ENCODE measurements at places on chromosomes 2 and 18. TPM values are rescaled to one million over a fixed set of nuclear protein-coding genes. Genes with fewer than 3 reads are reported as not detected.

CDKL4 gene
- total RNA-seq = 0.97 TPM

LIPG gene
- 1.3 TPM for total RNA-seq

TMEM178A gene
- total RNA-seq = 5.0 TPM

SKA1 gene
- not detected for total RNA-seq

SLC23A3 gene
- 0.42 TPM for total RNA-seq

MC4R gene
- 2.5 TPM for total RNA-seq

DUSP2 gene
- 5.5 TPM for total RNA-seq

DNA sequence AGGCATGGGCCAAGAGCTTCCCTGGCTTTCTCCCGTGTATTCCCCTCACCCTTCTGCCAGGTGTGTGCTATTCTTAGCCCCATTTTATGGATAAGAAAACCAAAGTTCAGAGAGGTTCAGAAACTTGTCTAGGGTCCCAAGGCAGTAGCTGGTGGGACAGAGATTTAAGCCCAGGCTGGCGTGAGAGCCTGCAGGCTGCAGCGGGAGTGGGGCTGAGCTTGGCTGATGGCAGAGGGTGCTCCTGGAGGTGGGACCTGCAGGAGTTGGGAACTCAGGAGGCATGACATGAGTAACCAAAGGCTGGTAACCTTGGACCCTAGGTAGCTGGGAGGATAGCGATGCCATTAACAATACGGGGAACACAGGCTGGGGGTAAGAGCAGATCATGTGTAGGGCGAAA, 87.3 kb upstream of the B3GNT7 start:
- DNase-seq = peak; percentile 53

DNA sequence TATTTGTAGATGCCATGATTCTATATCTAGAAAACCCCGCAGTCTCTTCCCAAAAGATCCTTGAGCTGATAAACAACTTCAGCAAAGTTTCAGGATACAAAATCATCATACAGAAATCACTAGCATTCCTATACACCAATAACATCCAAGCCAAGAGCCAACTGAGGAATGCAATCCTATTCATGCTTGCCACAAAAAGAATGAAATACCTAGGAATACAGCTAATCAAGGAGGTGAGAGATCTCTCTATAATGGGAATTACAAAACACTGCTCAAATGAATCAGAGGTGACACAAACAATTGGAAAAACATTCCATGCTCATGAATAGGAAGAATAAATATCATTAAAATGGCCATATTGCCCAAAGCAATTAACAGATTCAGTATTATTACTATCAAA, 551.4 kb upstream of the SLC39A10 start:
- DNase-seq = no peak

DNA sequence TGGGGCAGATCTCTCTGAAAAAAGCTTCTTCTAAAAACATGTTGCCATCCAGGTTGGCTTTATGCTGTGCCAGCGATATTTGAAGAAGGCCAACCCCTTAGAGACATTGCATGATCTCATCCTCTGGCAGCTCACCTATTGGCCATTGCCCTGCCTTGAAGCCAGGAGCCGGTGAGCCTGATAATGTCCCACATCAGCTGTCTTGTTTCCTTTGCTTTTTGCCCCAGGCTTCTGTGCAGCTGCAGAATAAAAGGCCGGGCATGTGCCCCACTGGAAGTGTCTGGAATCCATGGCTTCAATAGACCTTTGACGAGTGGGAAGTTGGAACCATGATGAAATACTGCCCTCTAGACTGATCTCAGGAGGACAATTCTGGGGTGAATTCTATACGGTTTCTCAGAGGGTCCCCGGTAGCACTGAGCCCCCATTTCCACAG, 523.5 kb upstream of the ZEB2 start:
- DNase-seq = no peak

DNA sequence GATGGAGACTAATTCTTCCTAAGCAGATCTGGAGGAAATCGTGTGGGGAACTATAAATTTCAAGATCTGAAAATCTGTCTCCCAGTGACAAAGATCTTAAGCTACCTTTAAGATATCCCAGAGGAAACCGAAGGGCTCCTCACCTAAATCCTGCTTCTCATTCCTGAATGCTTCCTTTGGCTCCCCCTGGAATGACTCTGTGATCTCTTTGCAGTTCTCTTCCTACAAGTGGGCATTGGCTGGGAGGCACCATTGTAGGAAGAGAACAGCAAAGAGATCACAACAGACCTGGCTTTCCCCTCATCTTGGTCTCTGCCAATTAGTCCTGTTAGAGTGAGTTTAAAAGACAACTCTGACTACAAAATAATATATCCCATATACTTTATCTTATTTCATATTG, 70.0 kb upstream of the KCNH7 start:
- no peak for DNase-seq

- no peak for DNase-seq
These were observed 9.1 kb downstream of the KLF7 start for GRCh38 chr2:207156451-207157161.

GRCh38 chr2:38315707-38316333, 61.3 kb downstream of the ATL2 start:
- no peak for DNase-seq

GRCh38 chr2:134347756-134348155, 93.9 kb downstream of the MGAT5 start:
- no peak for DNase-seq

- DNase-seq = no peak
These were observed 66.5 kb downstream of the SMAD7 start for GRCh38 chr18:48884306-48884705.

- no peak for DNase-seq
These were observed 25.4 kb downstream of the SP100 start for GRCh38 chr2:230441227-230441897.

DNA sequence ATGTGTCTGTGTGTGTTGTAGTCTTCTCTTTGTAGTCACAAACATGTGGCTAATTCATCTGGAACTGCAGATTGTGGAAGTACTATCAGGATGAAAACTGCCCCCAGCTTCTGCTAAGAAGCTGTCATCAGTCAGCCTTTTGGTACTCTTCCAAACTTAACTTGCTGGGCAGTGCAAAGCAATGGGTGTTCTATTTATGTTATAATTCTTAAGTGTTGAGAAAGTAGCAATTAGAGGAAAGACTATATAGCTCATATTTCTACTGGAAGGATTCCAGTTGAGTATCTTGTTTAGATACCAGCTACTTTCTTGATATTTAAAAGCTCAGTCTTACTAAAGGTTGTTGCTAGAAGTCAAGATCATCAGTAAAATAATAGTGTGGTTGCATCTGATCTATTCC, 52.1 kb downstream of the SLC38A11 start:
- DNase-seq = no peak

DNA sequence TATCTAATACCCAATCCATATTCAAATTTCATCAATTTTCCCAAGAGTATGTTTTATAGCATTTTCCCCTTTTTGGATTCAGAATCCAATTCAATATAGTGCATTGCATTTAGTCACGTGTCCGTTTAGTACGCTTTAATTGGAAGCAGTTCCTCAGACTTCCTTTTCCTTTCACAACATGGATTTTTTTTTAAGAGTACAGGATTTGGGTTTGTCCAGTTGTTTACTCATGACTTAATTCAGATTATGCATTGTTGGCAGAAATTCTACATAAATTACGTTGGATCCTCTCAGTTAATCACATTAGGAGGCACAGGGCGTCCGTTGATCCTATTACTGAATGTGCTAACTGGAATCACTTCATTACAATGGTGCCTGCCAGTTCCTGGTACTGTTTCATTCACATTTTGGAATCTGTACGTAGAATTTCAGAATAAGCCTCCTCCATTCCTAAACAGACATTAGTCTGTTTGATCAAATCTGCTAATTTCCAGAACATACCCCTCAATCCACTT, 70.0 kb upstream of the ATIC start:
- DNase-seq = no peak
